ENCODE measurements at places on chromosomes 1 and 21.

- no peak for DNase-seq
These were observed 138.1 kb downstream of the TPR start for GRCh38 chr1:186236921-186237320.

- no peak for DNase-seq
These were observed 10.3 kb upstream of the COL6A2 start for GRCh38 chr21:46087641-46088040.

DNA sequence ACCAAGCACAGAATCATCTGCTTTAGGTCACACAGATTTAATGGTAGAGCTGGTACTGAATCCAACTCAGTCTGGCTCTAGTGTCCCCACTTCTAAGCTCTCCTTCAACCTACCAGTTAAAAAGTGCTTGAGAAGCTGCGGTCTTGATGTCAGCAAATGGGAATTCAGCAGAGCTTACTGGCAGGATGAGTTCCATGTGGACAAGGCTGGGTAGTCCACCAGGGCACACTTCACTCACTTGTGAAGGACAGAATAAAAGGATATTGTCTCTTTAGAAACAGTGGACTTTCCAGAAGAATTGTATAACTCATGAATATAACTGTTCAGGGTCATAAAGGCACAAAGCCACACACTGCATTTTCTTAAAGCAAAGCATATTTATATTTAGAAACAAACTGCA is 35.1 kb upstream of the GUCA2B start:
- DNase-seq: no peak

DNA sequence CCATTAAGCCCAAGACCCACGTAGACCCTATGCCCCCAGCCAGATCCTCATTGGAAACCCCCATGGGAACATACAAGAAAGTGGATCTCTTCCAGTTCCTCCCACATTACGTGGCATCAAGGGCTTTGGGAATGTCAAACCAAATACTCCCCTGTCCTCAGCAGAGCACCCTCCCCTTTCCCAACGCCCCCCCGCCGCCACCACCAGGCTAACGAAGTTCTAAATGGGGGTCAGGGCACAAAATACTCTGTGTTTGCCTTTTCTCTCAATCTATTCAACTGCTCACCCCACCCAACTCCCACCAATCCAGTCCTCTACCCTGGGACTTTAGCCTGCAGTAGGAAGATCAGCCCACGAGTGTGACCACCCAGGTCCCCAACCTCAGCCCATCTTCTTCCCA is 24.5 kb downstream of the NEK2 start:
- no peak for DNase-seq

DNA sequence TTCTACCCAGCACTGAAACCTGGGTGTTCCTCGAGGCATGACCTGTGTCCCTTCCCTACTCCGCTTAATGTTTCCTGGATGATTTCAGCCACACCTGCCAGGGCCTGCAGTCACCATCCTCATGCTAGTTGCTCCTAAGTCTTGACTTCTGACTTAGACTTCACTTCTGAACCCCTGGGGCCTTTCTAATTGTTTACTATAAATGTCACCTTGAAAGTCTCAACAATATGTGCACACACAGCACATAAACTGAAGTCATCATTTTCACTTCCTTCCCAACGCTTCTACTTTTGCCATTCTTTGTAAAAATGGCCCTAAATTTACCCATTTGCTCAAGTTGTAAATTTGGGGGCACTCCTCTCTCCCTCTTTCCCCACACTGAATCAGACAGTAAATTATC is 141.1 kb downstream of the DYRK1A start:
- DNase-seq: no peak

- DNase-seq: peak; percentile 82
These were observed at the start of gene TNFAIP8L2 for GRCh38 chr1:151156515-151156819. TSS of gene TNFAIP8L2 (plus strand) at chr1:151156649. CDS start at chr1:151158698, 2,049 bp downstream.

GRCh38 chr1:244918421-244919319 is 54.3 kb upstream of the HNRNPU start:
- DNase-seq: peak; percentile 66

GRCh38 chr1:232587141-232588008 is 42.6 kb downstream of the SIPA1L2 start:
- peak; percentile 14 for DNase-seq

- DNase-seq: no peak
These were observed 27.5 kb downstream of the CTH start for GRCh38 chr1:70438529-70438928.

DNA sequence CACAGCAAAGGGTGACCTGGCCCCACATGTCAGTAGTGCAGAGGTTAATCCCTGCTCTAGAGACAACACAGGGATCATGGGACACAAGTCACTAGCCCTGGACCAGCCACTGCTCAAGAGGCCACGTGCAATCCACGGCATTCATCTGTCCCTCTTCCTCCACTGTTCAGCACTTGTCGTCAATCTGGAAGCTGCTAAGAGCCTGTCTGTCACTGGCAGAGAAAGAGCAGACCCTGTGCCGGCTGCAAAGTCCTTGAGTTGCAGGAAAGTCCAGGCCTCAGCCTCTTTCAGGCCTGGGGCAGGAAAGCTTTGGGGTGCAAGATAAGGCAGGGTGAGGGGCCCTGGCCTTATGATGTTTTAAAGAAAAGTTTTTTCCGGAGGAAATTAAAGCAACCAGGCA is 16.7 kb downstream of the CELA2B start:
- DNase-seq: no peak

GRCh38 chr1:115168026-115168425 is 78.7 kb upstream of the TSPAN2 start:
- no peak for DNase-seq

- DNase-seq: no peak
These were observed 12.2 kb downstream of the RHBDL2 start for GRCh38 chr1:38929476-38929875.

GRCh38 chr1:170596701-170597100 is 64.7 kb downstream of the GORAB start:
- DNase-seq: no peak

DNA sequence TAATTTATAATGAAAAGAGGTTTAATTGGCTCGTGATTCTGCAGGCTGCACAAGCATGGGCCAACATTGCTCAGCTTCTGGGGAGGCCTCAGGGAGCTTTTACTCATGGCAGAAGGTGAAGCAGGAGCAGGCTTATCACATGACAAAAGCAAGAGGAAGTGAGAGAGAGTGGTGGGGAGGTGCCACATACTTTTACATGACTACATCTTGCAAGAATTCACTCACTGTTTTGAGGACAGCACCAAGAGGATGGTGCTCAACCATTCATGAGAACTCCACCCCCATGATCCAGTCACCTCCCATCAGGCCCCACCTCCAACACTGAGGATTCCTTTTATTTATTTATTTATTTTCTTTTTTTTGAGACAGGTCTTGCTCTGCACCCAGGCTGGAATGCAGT is 5.5 kb upstream of the PLEKHM2 start:
- DNase-seq: no peak

- DNase-seq: no peak
These were observed 40.2 kb downstream of the EXO1 start for GRCh38 chr1:241888232-241888631.

DNA sequence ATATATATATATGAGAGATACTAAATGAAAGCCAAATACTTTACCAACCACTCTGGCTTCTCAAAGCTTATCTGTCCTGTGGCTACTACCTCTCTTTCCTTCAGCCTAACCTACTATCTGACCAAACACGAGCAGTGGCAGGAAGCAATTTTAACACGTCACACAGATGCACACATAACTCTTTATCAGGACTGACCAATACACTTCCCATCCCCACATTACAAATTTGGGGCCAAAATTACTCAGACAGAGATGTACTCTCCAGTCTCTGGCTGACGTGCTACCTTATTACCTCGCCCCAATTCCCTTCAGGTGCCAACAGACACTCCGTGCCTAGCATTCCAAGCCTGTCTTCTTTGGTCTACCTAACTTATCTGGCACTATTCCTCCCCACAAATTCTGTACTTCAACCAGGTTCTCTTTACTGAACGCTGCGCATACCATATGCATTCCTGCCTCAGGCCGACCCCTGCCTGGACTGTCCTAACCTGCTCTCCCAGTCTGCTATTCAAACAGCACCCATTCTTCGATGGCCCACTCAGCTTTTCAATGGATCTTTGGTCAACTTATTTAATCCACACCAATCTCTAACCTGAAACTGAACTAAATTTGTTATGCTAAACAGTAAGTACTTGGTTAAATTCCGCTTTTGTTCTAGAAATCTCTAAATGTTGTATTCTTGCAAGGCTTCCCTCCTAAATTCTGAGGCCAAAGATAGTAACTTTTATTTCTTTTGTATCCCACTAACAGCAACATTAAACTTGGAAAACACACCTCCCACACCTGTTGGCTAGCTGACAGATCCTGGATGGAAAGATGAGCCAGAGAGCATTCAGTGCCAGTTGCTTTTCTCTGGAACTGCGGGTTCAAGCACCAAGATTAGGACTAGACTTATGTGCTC is 27.9 kb downstream of the RERE start:
- DNase-seq: no peak

GRCh38 chr1:109906160-109906838 is 4.3 kb upstream of the CSF1 start:
- DNase-seq: peak; percentile 57

GRCh38 chr1:226825037-226825745 is 45.2 kb upstream of the PSEN2 start:
- DNase-seq: no peak

GRCh38 chr1:18962121-18962721 is 5.7 kb upstream of the IFFO2 start:
- DNase-seq: no peak

DNA sequence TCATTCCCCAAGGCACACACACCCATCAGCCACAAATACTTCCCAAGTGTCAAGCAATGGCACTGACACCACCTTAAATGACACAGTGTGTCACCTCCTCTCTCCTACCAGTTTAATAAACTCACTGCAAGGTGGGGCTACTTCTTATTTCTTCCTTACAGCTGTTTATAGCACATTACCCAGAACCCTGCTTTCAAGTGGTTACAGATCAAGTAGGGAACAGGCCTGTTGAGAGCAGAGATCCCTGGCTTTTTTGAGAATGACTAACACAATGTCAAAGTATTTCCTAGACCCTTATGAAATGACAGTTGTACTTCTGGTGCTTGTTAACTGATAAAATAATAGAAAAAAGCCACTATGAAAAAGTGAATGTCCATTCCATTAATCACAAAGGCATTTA is 19.8 kb downstream of the ZBTB17 start:
- no peak for DNase-seq

DNA sequence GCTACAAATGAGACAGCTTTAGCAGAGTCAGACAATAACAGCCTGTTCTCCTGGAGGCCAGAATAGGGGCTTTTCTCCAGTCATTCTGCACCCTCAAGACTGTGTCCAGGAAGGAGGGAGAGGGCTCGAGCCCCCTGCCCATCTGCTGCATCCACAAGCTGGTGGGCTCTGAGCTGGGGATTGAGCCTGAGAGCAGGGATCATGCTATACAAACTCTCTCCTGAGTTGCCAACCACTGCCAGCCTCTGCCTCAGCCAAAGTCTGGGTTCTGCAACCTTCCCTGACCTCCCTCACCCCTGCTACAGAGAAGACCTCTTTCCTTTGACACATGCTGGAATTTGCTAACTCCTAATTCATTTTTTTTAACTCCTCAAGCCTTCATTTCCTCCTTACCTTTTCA is 14.8 kb upstream of the PPM1J start:
- DNase-seq: no peak

GRCh38 chr1:98057236-98057910 is 136.5 kb upstream of the DPYD start:
- DNase-seq: no peak

- no peak for DNase-seq
These were observed 75.9 kb downstream of the CDC14A start for GRCh38 chr1:100428160-100428559.

- no peak for DNase-seq
These were observed 1.5 kb upstream of the CLDN17 start for GRCh38 chr21:30168086-30168485.

DNA sequence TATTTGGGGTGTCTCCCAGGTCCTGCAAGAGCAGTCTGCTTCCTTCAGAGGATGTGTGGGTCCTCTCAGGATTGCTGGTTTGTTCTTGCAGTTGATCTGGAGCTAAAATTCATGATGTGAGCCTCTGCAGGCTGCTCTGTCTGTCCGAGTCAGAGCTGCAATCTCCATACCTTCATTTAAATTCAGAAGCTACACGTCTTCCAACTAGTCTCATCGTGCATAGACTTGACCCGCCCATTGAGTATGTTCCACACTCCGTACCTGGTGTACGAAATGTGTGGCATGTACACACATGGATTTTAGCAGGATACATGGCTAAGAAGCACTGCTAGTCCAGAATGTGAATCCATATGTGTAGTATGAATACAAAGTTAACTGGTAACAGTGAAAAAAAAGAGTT is 25.0 kb upstream of the RGS2 start:
- no peak for DNase-seq

- DNase-seq: no peak
These were observed 73.8 kb downstream of the LYPLAL1 start for GRCh38 chr1:219247441-219247840.

- no peak for DNase-seq
These were observed 20.6 kb upstream of the APOBEC4 start for GRCh38 chr1:183673605-183674323.

- no peak for DNase-seq
These were observed 175.4 kb downstream of the LRRC7 start for GRCh38 chr1:69743146-69743545.

DNA sequence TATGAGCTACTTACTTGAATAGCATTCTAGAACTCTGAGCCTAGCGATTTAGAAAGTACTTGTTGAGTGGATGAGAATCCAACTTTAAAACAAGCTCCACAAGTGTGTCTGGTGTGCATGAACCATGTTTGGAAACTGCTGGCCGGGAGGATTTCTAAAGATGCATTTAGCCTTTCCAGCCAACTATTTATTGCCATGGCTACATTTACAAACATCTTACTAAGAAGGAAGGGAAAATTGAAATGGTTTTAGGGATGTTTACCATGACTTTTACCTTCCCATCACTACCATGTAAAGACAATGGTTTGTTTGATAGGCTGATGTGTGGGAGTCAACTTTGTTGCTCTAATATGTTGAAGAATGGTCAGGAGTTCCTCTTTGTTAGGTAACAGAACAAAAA is 37.7 kb upstream of the ARHGAP29 start:
- no peak for DNase-seq

DNA sequence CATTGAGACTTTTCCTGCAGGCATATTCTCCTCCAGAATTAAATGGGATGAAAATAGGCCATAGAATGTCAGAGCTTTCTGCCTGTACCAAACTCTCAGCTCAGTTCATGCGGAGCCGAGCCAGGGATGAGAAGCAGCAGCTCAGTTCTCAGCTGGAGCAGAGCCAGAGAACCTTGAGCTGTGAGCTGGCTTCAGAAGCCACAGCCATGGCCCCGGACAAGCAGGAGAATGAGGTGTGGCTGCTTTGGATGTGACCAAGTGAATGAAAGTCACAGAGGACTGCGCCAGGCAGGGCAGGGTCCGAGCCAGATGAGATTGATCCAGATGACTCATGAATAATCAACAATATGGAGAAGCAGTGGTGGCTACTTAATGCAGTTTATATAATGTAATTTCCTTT is 633.8 kb downstream of the NCAM2 start:
- DNase-seq: no peak

DNA sequence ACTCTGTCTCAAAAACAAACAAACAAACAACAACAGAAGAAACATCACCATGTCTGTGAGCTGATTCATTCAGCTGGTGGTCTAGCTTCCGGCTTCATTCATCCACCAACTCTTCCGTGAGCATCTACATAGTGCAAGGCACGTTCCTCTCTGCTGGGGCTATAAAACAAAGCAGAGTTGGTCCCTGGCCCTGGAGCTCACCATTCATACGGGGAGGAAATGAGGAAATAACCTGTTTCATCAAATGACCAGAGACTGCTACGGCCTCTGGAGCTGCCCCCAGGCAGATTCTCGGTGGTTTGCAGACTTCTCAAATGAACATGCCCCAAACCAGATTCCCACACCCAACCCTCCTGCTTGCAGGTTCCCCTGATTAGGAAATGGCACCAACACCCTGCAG is 41.0 kb upstream of the ID3 start:
- no peak for DNase-seq

GRCh38 chr1:174209347-174210187 is 50.2 kb downstream of the RABGAP1L start:
- DNase-seq: no peak
